Posterior vena cava (tissue), 2 donors: ENCODE measurements at places on chromosomes 1 and 21. TPM values are rescaled to one million over a fixed set of nuclear protein-coding genes. Genes with fewer than 3 reads are reported as not detected.

DNA sequence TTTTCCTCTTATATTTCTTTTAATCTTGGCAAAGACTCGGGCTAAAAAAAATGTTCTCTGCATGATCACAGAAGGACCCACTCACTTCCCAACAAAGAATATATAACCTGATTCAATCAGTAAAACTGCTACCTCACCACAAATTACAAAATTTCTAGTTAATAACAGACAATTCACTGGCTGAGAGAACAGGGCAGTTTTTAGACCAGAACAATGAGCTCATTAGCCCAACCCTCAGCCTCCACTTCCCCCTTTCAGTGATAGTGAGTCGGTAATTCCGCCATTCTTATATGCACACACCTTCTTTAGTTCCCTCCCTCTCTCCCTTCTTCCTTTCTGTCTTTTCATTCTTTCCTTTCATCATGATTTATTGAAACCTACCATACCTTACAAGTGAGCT is 8.9 kb downstream of the SIPA1L2 start:
- no peak for DNase-seq

GRCh38 chr21:44911384-44912157 is 9.1 kb downstream of the ITGB2 start:
- DNase-seq = peak; percentile 92

GRCh38 chr1:160550572-160551034 is 27.5 kb upstream of the SLAMF6 start:
- DNase-seq = peak; percentile 74

DNA sequence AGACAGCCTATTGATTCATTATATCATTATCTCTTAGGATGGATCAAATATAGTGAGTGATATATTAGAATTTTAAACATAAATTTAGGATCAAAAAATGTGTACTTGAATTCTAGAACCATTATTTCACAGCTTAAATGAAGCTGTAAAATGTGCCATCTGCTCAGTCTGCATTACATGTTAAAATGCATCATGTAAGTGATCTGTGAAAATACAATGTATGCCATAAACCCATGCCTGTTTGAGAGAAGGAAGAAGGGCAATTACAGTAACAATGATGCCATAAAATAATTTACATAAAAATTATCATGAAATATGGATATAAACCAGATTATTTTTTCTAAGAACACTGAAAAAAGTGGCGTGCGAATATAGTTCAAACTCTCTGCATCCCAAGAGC is 1066.0 kb upstream of the ADGRL4 start:
- no peak for DNase-seq

DNA sequence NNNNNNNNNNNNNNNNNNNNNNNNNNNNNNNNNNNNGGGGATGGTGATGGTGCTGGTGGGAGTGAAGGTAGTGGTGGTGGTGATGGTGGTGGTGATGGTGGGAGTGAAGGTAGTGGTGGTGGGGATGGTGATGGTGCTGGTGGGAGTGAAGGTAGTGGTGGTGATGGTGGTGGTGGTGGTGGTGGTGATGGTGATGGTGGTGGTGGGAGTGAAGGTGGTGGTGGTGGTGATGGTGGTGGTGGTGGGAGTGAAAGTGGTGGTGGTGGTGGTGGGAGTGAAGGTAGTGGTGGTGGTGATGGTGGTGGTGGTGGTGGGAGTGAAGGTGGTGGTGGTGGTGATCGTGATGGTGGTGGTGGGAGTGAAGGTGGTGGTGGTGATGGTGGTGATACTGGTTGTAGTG is 93.6 kb downstream of the CRYAA start:
- no peak for DNase-seq

- DNase-seq = no peak
Measured at GRCh38 chr1:213162338-213162737, 111.3 kb downstream of the RPS6KC1 start.

- no peak for DNase-seq
Measured at GRCh38 chr1:92354259-92354658, 55.4 kb downstream of the RPAP2 start.

DNA sequence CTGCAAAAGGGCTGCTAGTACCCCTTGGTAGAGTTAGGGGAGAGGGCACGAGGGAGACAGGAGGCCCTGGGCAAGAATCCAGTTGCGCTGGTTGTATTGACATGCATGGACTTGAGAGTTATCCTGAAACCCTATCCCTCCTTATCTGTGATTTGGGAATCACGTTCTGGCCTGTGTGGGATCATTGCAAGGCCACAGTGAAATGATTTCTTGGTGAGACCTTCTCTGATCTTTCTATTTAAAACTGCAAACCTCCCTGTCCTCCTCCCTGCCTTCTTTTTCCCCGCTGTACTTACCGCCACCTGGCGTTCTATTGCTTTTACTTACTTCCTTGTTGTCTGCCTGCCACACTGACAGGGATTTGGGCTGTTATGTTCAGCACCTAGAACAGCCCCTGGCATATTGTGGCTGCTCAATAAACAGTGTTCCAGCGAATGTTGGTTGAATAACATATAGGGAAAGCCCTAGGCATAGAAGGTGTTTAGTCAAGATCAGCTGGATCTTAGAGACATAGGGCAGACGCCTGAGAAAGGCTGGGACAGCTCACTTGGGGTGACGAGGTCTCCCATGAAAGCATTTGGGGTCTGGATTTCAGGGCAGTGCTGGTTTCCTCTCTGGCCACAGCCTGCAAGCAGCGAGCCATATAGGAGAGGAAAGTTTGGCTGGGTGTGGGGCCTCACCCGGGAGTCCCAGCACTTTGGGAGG is 25.6 kb downstream of the ALPL start:
- DNase-seq = no peak

DNA sequence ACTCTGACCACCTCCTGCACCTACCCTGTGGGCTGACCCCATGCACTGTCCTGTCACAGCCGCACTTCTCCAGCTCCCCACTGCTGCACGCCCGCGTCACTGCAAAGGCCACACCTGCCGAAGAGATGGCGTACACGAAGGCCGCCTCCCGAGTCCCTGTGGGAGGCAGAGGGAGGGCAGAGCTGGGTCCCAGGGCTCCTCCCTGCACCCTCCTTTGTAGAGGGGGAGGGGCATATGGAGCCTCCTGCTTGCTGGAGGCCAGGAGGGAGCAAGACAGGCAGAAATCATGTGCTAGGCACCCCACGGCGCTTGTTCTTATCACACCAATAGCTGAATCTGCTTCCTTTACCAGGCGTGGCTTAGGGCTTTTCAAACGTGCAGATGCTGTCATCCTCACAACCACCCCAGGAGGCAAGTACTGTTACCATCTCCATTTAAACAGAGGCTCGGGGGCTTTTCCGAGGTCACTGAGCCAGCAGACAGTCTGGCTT is 21.4 kb downstream of the WNT4 start:
- DNase-seq = no peak

RIMKLA gene
- 0.74 TPM for total RNA-seq

SMIM34 gene
- not detected for total RNA-seq
